Erythroblast (primary cell): ENCODE measurements at places on chromosomes 4 and X.
A peak's percentile ranks its signal among the peaks of the same experiment; 100 is the strongest.

DNA sequence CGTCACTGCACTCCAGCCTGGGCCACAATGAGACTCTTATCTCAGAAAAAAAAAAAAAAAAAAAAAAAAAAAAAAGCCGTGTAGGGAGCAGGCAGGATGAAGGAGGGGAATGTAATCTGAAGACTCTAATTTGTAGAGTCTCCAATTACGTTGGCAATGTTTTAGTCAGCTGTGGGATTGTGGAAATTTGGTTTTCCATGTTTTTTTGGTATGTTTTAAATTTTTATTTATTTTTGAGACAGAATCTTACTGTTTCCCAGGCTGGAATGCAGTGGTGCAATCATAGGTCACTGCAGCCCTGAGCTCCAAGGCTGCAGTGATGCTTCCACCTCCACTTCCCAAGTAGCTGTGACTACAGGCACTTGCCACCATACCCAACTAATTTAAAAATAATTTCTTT, 56.5 kb downstream of the NSD2 start:
- no peak for DNase-seq

DNA sequence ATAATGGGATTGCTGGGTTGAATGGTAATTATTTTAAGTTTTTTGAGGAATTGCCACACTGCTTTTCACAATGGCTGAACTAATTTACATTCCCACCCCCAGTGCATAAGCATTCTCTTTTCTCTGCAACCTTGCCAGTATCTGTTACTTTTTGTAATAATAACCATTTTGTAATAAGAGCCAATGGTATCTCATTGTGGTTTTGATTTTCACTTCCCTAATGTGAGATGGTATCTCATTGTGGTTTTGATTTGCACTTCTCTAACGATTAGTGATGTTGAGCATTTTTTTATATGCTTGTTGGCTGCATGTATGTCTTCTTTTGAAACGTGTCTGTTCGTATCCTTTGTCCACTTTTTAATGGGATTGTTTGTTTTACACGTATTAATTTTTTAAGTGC, 213.1 kb upstream of the HDX start:
- DNase-seq, result no peak

DNA sequence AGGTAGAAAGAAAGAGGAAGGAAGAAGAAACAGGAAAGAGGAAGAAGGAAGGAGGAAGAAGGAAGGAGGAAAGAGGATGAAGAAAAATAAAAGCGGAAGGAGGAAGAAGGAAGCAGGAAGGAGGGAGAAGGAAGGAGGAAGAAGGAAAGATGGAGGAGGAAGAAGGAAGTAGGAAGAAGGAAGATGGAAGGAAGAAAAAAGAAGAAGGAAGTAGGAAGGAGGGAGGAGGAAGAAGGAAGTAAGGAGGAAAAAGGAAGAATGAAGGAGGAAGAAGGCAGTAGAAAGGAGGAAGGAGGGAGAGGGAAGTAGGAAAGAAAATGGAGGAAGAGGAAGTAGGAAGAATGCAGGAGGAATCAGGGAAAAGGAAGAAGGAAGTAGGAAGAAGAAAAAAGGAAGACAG, 191.1 kb upstream of the TBL1X start:
- no peak for DNase-seq

DNA sequence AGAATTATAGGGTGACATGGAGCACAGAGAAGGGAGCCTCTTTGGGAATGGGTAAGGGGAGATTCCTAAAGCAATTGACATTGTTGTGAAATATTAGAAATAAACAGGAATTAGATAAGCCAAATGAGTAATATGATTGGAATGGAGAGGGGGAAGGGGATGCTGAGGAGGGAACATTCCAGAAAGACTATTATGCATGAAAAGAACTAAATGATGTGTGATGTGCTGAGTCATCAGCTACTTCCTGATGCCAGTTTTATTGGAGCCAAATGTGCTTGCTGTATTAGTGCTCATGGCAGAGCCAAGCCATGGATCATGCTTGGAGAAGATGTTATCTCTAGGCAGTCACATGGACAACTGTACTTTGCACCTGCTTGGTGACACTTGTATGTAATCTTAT, 189.0 kb upstream of the HCCS start:
- DNase-seq, result no peak

DNA sequence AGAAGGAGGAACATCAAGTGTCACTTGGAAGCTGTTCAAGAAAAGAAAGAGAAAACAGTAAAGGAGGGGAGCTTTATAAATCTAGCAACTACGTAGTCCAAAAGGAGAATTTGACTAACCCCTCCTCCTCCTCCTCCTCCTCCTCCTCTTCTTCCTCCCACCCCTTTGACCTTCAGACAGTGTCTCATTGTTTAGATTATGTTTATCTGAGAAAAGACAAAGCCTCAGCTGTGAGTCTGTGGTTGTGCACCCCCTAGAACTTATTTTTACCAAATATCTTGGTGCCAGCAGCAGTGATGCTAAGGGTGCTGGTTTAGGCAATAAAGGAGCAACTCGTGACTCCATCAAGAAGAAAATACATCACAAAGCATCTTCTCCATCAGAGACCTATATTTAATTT, 68.9 kb upstream of the BMP2K start:
- DNase-seq, result peak; percentile 79

DNA sequence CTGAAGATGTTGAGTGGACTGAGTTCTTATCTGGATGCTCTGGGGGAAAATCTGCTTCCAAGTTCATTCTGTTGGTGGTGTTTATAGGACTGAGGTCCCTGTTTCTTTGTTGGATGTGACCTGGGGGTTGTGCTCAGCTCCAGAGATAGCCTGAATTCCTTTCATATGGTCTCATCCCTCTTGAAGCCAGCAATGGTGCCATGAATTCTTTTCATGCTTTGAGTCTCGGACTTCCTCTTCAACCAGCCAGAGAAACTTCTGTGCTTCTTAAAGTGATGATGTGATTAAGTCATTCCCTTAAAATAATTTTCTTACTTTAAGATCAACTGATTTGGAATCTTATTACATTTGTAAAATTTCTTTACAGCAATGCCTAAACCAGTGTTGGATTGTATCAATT, 233.8 kb upstream of the UGT8 start:
- no peak for DNase-seq

GRCh38 chrX:143461606-143462005, 55.7 kb downstream of the SPANXN3 start:
- DNase-seq, result no peak

- DNase-seq, result peak; percentile 7
These were observed 1.1 kb downstream of the POLA1 start for GRCh38 chrX:24694825-24695224.

GRCh38 chrX:112190646-112191045, 108.1 kb upstream of the TRPC5 start:
- DNase-seq, result no peak

GRCh38 chr4:115159141-115159540, 45.7 kb upstream of the NDST4 start:
- no peak for DNase-seq

GRCh38 chr4:121597346-121597934, 99.3 kb downstream of the ANXA5 start:
- DNase-seq, result no peak

DNA sequence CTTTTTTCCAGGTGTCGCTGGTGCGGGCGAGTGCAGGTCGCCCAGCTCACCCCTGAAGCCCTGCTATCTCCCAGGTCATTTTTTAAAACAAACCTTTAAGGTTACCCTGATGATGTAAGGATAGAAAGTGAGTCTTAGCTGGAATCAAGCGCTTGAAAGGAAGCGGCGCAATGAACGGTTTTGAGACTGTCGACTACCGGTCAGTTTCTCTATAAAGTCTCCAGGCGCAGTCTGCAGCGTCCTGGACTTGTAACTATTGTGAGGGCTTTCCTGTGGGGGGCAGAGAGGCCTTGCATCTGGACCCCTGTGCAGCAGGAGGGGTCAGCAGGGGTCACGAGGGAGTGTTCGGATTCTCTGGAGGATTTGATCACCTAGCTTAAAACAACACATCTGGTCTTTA, 1.6 kb downstream of the KIT start:
- peak; percentile 55 for DNase-seq

GRCh38 chr4:60482921-60483351, 717.2 kb upstream of the ADGRL3 start:
- no peak for DNase-seq

DNA sequence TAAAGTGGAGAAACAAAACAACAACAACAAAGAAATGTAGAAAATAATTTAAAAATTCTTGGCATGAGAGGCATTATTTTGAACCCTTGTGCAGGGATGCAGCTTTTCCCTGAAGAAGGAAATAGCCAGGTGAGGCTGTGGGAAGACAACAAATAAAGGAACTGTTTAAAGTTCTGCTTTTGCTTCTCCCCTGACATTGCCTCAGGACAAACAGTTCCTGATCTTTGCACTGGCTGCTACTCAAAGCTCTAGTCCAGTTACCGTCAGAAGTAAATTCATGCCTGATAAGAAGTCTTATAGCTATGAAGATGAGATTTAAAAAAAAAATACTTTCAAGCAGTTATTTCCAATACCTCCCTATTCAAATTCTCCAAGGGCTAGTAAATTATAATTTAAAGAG, 233.8 kb downstream of the IL15 start:
- no peak for DNase-seq

DNA sequence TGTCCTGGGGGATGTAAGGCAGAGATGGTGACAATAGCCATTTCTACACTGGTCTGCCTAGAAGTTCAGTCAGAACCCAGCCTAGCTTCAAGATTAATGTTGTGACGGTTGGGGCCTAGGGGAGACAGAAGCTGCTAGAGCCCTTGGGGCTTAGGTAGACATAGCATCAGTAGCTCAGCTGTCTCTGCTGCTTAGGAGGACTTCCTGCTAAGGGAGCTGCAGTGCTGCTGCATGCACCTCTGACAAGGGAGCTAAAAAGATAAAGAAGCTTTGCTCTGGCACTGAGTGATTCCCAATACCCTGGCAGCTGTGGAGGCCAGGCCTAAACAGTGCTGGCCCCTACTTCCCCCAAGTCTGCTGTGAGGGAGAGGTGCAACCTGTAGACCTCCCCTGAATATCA, 116.0 kb downstream of the CT47B1 start:
- no peak for DNase-seq

- no peak for DNase-seq
These were observed 20.2 kb downstream of the PDCL2 start for GRCh38 chr4:55571806-55572205.

DNA sequence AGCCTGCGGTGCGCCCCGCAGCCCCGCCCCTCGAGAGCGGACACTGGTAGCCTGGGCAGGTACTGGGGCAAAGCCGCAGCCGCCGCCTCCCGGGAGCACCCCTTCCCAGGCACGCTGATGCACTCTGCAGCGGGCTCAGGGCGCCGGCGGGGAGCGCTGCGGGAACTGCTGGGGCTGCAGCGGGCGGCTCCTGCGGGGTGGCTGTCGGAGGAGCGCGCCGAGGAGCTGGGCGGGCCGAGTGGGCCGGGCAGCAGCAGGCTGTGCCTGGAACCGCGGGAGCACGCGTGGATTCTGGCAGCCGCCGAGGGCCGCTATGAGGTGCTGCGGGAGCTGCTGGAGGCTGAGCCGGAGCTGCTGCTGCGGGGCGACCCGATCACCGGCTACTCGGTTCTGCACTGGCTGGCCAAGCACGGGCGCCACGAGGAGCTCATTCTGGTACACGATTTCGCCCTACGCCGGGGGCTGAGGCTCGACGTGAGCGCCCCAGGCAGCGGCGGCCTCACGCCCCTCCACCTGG, 401 bp downstream of the SOWAHD start:
- DNase-seq, result peak; percentile 12

DNA sequence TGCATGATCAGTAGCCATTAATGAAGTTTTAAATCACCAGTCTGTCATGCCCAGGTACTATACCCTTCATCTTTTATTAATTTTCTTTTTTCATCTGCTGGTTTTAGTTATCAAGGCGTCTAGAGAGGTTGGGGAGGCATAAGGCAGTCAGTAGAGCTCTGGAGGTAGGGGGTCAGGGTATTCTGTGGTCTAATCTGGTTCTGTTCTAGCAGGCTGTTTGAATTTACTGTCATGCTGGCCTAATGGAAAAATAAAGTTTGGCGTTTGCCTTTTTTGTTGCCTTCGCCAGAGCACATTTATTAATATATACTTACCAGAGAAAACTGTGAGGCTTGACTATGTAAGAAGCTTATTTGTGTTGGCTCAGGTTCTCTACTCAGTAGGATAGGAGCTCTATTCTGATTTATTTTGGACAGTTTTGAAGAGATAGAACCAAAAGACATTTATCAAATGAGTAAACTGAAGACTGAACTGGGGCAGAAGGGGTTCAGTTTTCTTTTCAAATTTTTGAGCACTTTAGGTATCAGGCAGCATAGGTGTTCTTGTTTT, 46.9 kb downstream of the TMEM131L start:
- DNase-seq, result no peak

DNA sequence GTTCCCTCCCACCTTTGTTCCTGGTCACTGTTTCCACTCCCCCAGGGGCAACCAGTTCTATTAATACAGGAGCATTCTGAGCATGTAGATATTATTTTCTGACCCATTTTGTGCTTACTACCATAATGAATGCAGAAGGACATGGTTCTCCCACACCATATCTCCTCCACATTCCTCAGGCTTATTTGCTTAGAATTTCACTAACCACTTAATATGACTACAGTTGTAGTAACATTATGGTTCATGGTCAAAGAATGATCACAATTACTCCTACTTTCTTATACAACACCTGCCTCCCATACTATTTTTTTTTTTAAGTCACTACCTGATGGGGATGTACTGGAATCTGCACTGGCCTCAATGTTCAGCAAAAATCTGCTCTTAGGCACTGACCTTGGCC, 7.5 kb upstream of the FAM184B start:
- no peak for DNase-seq

- DNase-seq, result peak; percentile 70
These were observed 770 bp downstream of the SMAD1 start for GRCh38 chr4:145482209-145483037.
